Prostate gland (tissue), 2 donors: ENCODE measurements at places on chromosomes 3 and 15. TPM values are rescaled to one million over a fixed set of nuclear protein-coding genes. Genes with fewer than 3 reads are reported as not detected.

- H3K4me1 ChIP-seq, result no peaks in the 10 kb centered on the region
- H3K4me3 ChIP-seq, result no peak overlapping the region
- H3K27ac ChIP-seq, result no peak overlapping the region
- no peak for DNase-seq
- no peaks in the 10 kb centered on the region for H3K27me3 ChIP-seq
- no peaks in the 10 kb centered on the region for H3K36me3 ChIP-seq
Measured at GRCh38 chr3:46266598-46266997, 24.3 kb downstream of the CCR3 start.

Gene ROPN1
- total RNA-seq, result 10.8 TPM

DNA sequence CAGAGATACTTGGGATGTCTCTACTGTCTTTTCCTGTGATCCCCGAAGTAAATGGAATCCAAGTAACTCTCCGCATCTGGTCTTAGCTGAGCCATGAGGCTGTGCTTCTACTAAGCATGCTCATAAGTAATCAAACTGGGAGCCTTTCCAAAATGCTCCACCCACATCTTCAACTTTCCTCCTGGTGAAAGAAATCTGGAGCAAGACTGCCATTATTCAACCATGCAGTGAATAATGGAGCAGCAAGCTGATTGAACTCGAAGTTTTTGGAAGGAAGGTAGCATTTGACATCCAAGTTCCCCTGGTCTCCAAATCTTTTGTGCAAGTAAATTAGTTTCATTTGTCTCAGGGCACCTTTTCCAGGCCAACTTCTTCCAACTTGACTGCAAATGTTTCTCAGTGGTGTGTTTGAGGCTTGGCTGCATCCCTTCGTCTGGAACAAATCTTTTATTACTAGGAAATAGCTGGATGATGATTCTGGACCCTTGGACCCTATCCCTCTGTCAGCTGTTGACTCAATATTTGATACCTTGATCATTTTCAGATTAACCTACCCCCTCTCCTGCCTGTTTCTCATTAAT lies 19.4 kb downstream of the GXYLT2 start:
- H3K36me3 ChIP-seq, result no peaks in the 10 kb centered on the region
- DNase-seq, result no peak
- no peak overlapping the region for H3K27ac ChIP-seq

DNA sequence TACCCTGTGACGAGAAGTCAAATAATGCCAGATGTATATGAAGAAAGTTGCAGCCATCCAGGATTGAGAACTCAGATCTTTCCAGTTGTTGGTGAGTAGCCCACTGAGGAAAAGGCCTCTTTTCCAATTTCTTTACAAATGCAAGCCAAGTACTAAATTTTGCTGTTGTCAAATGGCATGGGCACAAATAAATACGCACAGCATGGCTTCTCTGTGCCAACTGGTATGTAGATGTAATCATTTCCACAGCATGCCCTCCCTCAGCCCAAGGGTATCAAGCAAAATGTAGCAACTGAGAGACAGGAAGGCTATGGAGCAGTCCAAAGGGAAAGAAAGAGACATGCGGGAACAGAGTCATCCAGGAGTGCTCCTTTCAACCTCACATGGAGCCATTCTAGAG lies 105.4 kb downstream of the FGF12 start:
- DNase-seq, result no peak
- H3K4me3 ChIP-seq, result no peak overlapping the region
- no peaks in the 10 kb centered on the region for H3K4me1 ChIP-seq
- no peaks in the 10 kb centered on the region for H3K36me3 ChIP-seq
- H3K27me3 ChIP-seq, result no peaks in the 10 kb centered on the region
- no peak overlapping the region for H3K27ac ChIP-seq

DNA sequence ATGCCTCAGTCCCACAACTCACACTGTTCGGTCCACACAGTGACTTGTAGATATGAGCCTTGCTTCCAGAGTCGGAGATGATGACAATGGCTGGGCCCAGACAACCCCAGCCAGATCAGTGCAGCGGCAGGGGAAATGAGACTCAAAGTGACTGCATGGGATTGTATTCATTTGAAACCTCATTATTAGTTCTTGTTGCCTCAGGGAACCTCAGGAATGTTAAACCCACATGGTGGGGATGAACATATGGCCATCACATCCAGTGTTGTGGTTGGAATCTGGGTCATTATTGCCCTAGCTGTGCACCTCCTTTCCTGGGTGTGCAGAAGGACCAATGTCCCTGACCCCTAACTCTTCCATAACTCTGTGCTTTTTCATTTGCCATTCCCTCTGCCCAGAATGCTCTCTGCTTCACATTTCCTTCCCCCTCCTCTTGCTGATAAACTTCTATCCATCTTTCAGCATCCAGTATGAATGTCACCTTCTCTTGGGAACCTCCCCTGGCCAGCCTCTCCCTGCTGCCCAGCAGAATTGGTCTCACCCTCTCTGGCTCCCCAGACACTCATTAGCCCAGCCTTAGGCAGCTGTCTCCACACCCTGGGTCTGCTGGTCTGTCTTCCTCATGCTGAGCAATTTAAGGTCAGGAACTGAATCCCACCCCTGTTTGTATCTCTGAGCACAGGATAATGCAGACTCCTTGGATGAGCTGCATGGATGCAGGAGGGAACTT lies 67.0 kb upstream of the TNFAIP8L3 start:
- H3K4me1 ChIP-seq, result no peaks in the 10 kb centered on the region
- no peak overlapping the region for H3K4me3 ChIP-seq
- H3K36me3 ChIP-seq, result no peaks in the 10 kb centered on the region
- no peak overlapping the region for H3K27ac ChIP-seq

DNA sequence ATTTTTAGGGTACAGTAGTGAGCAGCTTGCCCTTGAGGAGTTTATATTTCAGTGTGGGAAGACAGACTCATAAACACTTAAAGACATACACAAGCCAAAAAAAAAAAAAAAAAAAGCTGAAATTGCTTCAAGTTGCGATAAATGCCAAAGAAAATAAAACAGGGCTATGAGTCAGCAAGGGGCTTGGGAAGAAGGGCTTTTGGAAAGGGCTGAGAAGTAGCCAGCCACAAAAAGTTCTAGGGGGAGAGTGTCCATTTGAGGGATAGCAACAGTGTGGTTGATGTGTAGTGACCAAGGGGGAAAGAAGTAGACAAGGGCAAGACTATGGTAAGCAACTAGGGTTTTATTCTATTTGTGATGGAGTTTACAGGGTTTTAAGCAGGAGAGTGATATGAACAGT lies 185.5 kb downstream of the ADAMTS9 start:
- H3K4me3 ChIP-seq, result no peak overlapping the region
- H3K27me3 ChIP-seq, result no peaks in the 10 kb centered on the region
- no peak for DNase-seq
- H3K27ac ChIP-seq, result no peak overlapping the region
